ENCODE measurements at places on chromosomes 3 and 15. TPM values are rescaled to one million over a fixed set of nuclear protein-coding genes. Genes with fewer than 3 reads are reported as not detected.

ANKRD34C gene
- total RNA-seq, result not detected

EPHA3 gene
- total RNA-seq, result 1.5 TPM

EIF2A gene
- total RNA-seq, result 278 TPM

HAPLN3 gene
- 0.87 TPM for total RNA-seq

CACNA1D gene
- 0.33 TPM for total RNA-seq

STRIT1 gene
- not detected for total RNA-seq

GLDN gene
- total RNA-seq, result 127 TPM

GMNC gene
- total RNA-seq, result under 0.01 TPM

P2RY1 gene
- 4.0 TPM for total RNA-seq

HCLS1 gene
- total RNA-seq, result 0.17 TPM

DNAH12 gene
- under 0.01 TPM for total RNA-seq

ZNF770 gene
- total RNA-seq, result 30.7 TPM

GXYLT2 gene
- 26.0 TPM for total RNA-seq

FBXO22 gene
- 46.4 TPM for total RNA-seq

TMEM207 gene
- not detected for total RNA-seq

PRRT3 gene
- total RNA-seq, result 5.4 TPM

ATP10A gene
- total RNA-seq, result 5.8 TPM

GOLGA8O gene
- total RNA-seq, result not detected

STAC gene
- 2.5 TPM for total RNA-seq

MOBP gene
- under 0.01 TPM for total RNA-seq

GOLGA8N gene
- 5.2 TPM for total RNA-seq

CCR3 gene
- total RNA-seq, result 0.33 TPM

GRM7 gene
- total RNA-seq, result not detected

ZNF501 gene
- 7.6 TPM for total RNA-seq

ITGB5 gene
- 167 TPM for total RNA-seq

GCSAM gene
- total RNA-seq, result not detected

SLTM gene
- 47.1 TPM for total RNA-seq

CFAP92 gene
- total RNA-seq, result not detected

SPTSSB gene
- total RNA-seq, result 0.58 TPM

RTP3 gene
- not detected for total RNA-seq
